WTC11 (cell line): ENCODE measurements at places on chromosomes 3 and 15.
A peak's percentile ranks its signal among the peaks of the same experiment; 100 is the strongest.

DNA sequence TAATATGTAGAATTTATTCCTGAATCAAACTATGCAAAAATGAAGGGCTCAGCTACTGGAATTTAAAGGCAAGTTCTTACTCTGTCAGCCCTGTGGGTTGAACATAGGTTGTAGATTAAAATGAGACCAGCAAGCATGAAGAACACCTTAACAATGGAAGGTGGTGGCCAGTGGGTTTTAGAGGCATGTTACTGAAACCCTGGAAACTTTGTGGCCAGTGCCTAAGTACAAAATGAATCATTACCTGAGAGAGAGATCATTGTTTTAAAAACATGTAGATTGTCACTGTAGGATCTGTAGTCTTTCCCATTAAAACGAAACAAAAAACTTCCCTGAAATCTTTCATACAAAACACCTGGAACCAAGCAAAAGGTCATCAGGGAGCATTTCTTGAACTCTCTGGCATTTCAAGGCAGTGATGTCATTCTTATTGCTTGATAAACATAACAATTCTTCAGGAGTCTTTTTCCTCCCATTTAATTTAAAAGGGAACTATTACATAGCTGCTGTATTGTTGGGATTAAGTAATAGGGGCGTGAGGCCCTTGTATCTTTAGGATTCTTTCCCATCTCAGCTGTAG, 51.8 kb downstream of the TMEM108 start:
- DNase-seq: no peak

DNA sequence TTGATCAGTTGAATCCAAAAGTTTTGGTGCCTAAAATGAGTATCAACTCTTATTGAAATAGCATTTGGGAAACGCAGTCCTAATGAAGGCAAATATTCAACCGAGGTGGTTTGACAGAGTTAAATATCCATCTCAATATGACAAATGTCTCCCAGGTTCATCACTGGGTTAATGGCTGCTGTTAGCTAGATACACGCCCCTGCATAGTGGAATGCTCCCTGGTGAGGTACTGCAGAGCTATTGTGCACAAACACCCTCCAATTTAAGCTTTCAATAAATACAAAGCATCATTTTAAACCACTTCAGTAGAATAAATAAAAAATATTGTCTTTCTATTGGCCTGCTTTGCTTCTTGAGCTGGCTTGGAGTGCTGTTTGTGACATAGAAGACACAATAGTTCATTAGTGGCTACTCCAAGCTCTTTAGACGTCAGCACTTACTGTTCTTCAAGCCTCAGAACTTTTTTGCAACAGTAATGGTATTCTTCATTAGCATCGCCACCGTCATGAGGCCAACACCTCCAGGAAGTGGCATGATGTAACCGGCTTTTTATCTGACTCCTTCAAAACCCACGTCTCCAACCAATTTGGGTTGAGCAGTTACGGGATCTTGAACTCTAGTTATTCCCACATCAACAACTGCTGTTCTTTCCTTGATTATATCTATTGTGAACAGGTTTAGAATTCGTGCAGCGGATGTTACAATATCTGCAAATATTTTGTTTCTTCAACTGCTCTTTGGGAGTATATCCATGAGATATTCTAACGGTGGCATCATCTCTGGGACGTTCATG, 1159.6 kb upstream of the EPHA6 start:
- DNase-seq: no peak

- DNase-seq: no peak
These were observed 211.6 kb downstream of the TNIK start for GRCh38 chr3:171248426-171249111.

GRCh38 chr15:38928431-38928830, 363.8 kb upstream of the RASGRP1 start:
- no peak for DNase-seq

- no peak for DNase-seq
These were observed 54.5 kb downstream of the MRPS25 start for GRCh38 chr3:15010664-15011063.

DNA sequence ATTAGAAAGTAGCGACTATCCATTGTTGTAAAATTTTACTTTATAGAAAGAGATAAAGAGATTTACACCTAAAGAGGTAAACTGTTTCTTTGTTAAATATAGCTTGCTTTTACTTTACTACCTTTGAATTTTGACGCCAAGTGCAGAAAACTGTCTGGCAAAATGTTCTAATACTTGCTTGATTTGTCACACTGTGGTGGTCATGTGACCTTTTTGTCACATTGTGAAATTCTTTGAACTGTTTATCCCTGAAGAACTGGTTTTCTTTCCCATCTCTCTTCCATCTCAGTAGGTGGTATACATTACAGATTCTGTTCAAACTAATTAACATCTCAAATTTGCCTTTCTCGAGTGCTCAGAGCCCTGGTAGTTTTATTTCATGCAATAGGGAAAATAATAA, 327.4 kb downstream of the NAALADL2 start:
- no peak for DNase-seq

GRCh38 chr3:88059380-88060170, 520 bp downstream of the ZNF654 start:
- DNase-seq: no peak

DNA sequence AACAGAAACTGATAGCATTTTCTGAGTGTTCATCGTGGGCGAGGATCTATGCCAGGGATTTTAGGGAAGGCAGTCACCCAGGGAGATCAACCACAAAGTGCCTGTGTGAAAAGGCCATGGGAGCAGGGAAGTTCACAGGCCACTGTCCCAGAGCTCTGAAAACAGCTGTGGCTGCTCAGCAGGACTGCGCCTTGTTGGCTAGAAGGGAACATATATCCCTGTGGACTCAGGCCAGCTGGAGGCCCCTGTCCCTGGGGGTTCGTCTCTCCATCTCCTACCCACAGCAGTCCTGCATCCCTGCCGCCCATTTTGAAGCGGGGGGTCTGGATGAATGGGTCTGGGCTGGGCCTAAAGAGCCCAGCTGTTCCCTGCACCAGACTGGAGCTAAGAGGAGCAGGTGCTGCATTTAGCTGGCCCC, 27.8 kb downstream of the PPCDC start:
- no peak for DNase-seq

DNA sequence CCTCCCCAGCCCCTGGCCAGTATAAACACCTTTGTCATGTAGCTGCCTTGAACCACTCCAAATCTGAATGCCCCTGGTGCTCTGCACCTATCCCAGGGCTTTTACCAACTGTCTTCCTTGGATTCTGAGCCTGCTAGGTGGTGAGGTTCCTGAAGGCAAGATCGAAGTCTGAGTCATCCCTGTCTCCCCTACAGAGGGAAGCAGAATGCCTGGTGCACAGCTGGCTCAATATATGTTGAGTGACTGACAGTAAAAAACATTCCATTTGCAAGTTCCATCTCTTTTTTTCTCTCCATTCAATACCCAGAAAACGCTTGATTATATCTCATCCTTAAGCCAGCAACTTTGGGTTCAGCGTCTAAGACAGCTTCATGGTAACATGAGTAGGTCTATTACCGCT, 24.7 kb downstream of the SLC24A1 start:
- no peak for DNase-seq

DNA sequence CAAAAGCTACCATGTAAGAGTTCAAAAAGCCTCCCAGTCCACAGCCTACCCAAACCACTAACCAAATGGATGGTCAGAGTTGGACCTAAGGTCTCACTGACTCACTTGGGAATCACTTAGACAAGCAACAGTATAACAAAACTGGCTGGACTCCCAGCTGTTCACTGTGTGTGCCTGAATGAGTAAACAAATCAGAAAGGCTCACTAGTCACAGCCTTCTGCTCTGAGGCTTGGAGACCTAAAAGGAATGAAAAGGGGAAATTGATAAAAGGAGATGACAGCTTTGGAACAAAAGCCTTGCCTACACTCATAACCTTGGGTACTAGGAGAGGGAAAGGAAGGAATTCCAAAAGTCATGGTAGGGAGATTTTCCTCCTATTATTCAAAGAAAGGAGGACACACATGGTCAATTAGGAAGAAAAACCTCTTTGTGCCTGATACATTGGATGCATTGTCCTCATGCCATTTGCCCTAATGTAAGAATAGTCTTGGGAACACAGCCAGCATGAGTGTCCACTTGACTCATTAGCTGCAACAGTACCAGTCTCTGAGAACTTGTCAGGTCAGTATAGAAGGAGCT, 92.3 kb downstream of the FRMD5 start:
- no peak for DNase-seq

GRCh38 chr3:131962982-131963381, 71.8 kb downstream of the CPNE4 start:
- no peak for DNase-seq

DNA sequence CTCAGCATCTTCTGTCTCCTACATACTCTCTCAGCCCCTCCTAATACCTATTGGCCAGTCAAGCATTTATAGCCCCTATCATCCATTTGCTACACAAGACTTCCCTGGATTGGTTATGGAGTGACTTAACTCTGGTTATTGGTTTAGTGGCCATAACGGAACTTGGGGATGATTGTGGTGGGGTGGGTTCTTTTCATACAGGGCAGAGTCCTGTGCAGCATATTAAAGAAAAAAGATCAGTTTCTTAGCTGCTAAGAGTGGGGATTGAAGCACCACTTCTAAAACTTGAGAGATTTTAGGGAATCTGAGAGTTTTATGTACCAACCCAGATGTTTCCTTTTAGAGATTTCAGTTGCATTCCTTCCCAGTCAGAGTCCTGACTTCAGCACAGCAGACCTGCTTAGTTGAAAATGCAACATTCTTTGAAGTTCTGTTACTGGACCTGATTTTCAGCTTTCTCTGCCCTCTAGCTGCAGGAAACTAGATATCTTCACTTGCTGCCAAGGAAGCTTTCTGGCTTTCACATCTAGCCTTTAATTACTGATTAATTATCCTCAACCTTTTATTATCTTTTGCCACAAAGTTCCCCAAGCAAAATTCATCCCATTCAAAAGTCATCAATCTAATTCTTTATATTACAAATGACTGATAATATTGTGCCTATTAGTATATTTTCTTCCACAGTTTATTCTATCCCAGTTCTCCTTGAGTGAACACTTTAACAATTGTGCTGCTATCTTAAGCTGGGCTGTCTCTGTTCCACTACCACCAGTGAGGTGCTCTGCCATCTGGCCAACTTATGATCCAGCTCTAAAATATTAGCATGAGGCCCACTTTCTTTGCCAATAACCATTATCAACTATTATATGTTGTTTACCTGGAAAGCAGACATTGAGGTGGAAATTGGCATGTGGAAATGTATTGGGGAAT, 906.0 kb upstream of the ALCAM start:
- DNase-seq: no peak

- no peak for DNase-seq
These were observed 175.6 kb upstream of the RASGRP1 start for GRCh38 chr15:38740206-38740605.

GRCh38 chr3:70874196-70874595, 561.8 kb upstream of the MDFIC2 start:
- no peak for DNase-seq

DNA sequence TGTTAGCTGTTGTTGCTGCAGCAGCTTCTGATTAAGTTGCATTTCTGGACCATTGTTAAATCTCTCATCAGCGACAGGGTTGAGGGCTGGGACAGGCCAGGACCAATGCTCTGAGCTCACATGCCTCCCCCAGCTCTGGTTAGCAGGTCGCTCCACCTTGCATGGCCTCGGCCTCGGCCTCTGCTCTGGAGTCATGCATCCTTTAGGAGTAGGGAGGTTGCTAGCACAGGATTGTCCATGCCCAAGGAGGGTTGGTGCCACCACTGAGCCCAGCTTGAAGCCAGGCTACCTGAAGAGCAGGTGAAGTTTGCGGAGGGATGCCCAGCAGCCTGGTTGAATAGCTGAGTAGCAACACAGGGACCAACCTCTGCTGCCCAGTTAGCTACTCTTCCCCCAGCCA, 11.2 kb upstream of the CPNE9 start:
- DNase-seq: no peak

- DNase-seq: no peak
These were observed 31.0 kb downstream of the ATP10A start for GRCh38 chr15:25832158-25832557.

DNA sequence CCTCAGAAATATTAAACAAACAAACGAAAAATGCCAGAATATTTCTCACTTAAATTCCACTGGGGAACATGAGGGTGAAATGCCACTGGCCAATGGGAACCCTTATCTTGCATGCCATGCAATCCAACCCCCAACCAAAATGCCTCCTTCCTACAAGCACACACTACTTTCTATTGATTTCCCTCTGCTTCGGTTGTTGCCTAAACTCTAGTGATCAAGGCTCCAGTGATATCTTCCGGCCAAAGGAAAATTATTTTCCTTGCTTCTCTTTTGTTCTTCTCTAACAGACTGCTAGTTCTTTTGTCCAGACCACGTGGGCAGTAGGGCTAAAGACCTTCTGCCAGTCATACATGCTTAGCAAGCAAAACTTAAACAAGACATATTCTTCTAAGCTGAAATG, 115.7 kb downstream of the TMCC1 start:
- no peak for DNase-seq

DNA sequence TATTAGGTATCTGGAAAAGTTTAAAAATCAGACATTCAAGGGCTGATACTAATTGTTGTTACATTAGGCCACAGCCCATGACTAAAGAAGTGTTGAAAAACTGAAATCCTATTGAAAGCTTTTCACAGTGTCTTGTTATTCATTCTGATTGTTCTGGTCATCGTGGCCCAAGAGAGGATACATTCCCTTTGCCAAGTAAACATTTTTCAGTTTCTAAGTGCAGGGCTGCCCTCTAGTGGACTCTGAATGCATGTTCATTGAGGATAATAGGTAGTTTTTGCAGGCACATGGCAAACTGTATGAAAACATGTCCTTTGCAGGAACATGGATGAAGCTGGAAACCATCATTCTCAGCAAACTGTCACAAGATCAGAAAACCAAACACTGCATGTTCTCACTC, 181.1 kb downstream of the MYRIP start:
- DNase-seq: peak; percentile 50

- no peak for DNase-seq
These were observed 7.1 kb downstream of the CELSR3 start for GRCh38 chr3:48655606-48656005.

DNA sequence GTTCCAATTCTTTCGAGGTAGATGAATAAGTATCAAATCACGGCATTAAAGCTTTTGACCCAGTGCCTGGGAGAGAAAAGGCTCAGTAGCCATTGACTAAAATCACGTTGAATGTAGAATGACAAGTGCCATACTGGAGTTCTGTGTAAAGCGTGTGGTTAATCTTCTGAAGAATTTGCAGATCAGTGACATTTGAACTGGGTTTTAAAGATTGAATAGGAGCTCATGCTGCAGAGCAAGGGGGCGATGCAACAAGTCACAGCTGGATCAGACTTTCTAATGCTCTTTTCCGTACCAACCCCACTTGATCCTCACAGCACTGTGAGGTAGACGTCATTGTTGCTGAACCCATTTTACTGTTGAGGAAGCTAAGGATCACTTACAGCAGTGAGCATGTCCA, 49.5 kb upstream of the TPM1 start:
- no peak for DNase-seq

DNA sequence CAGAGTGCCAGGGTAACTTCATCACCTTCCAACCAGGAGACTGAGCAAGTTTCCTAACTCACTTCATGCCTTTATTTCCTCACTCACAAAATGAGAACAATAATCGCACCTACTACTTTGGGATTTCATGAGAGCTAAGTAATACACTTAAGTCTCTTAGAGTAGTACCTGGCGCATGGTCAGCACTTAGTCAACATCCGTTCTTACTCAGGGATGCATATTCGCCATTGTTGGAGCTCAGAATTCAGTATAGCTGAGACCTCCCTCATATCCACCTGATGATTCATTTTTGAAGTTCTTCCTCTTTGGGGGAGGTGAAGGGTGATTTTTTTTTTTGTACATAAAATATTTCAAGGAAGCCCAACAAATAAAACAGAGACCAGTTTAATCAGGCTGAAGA, 188.2 kb downstream of the AGBL1 start:
- no peak for DNase-seq

- no peak for DNase-seq
These were observed 467.1 kb upstream of the THBS1 start for GRCh38 chr15:39113741-39114140.
